ENCODE measurements at places on chromosomes 6 and 20.

- DNase-seq: no peak
Observed at GRCh38 chr6:73364121-73364520, 1.7 kb downstream of the KHDC3L start.

DNA sequence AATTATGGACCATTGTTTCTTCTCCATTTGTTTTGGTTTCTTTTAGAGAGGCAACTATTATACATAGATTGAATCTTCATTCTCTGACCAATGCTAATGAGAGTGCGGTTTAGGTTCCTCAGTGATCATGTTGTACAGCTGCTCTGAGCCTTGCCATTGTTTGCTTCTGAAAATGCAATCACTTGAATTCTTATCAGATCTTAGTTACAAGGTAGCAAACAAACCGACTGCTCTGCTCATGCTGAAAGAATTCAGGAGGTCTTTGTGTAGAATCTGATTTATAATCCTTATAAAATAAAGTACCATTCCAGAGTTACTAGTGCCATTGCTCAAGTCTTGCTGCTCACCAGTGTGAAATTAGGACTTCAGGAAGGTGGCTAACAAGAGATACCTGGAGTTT lies 569.1 kb upstream of the ID4 start:
- DNase-seq: no peak

GRCh38 chr6:15623276-15624116 lies 39.3 kb downstream of the DTNBP1 start:
- DNase-seq: no peak

- DNase-seq: no peak
Observed at GRCh38 chr6:126075335-126076071, 89.2 kb downstream of the TRMT11 start.

- no peak for DNase-seq
Observed at GRCh38 chr6:33205191-33206026, 954 bp downstream of the HSD17B8 start.

DNA sequence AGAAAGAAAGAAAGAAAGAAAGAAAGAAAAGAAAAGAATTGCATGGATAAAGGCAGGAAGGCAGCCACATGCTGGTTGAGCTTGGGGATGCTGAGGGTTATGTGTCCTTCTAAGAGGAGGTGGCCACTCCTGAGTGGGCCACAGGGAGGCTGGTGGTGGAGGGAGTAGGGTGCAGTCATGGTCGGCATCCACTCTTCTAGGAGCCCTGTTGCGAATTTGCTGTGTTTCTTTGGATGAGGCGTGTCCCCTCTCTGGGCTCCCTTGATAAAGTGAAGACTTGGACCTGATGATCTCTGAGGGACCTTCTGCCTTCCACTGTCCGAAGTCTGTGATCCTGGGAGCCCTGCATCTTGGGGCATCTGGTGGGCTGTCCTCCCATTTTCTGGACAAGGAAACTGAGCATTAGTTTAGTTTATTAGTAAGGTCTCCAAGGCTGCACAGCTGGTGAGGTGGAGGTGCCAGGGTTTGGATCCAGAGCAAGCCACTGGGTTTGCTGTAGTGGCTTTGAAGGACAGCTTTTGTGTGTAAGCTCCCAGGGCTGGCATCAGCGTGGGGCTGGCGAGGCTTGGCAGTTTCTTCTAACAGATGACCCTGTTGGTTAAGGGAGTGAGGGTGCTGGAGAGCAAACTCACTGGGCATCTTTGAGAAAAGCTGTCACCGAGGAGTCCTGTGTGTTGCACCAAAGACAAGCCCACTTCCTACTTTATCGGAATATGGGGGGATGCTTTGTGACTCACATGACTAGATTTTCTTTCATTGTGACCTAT lies 4.3 kb downstream of the DLGAP4 start:
- no peak for DNase-seq

GRCh38 chr6:3755637-3756545 lies 4.4 kb upstream of the PXDC1 start:
- DNase-seq: no peak

DNA sequence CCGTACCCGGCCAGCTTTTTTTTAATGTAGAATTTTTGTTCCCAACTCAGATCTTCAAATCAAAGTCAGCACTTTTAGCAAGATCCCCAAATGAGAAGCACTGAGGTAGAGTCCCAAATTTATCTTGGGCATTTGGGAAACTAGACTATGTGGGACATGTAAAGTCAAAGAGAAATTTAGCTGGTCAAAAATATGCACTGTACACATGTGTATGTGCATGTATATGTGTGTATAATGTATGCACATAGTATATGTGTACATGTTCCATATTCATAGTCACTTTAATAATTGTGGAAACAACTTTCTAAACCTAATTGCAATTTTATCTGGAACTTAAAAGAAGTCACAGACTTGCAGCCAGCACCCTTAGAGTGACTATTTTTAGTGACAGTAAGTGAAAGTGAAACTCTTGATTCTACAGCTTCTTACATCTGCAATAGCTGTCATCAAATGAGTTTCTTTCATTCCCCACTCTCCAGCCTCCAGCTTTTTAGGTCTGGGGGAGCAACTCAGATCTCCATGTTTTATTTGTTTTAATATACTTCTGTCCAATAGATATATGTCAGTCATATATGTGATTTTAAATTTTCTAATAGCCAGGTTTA lies 53.6 kb downstream of the CDC40 start:
- DNase-seq: no peak

GRCh38 chr20:42763015-42763414 lies 426.7 kb downstream of the PTPRT start:
- DNase-seq: no peak

GRCh38 chr6:162960679-162961457 lies 233.1 kb downstream of the PACRG start:
- no peak for DNase-seq

DNA sequence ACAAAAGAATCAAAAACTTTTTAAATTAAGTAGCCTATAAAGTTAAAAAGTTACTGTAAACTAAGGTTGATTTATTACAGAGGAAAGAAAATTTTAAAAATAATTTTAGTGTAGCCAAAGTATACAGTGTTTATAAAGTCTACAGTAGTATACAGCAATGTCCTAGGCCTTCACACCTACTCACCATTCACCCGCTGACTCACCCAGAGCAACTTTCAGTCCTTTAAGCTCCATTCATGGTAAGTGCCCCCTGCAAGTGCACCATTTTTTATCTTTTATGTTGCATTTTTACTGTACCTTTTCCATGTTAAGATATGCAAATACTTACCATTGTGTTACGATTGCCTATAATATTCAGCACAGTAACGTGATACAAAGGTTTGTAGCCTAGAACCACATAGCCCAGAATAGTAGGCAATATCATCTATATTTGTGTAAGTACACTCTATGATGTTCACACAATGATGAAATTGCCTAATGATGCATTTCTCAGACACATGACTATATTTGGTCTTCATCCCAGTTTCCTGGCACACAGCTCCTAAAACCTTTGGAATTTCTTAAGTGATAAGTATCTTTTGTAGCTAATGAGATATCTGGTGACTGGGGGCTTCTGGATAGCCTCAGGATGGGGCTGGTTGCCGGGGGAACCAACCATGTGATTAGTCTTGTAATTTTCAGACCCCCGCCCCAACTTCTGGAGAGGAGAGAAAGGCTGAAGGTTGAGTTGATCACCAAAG lies 111.0 kb downstream of the MRPL14 start:
- DNase-seq: no peak
